ENCODE measurements at places on chromosomes 12 and 14.

GRCh38 chr12:39571351-39571750 lies 48.3 kb downstream of the ABCD2 start:
- no peak for DNase-seq

DNA sequence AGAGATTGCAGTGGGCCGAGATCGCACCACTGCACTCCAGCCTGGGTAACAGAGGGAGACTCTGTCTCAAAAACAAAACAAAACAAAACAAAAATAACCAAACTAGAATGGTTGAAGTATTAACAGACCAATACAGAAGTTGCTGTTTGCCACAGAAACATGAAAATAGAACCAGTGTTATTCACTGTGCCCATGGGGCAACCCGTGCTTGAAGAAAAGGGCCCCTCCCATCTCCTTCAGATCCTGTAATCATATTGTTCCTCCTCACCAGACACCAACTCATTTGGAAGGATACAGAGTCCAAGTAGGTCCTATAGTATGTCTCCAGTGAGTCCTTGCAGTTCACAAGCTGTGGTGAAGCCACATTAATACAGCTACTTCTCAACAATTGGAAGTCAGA lies 30.9 kb downstream of the SLC35F4 start:
- DNase-seq: no peak

DNA sequence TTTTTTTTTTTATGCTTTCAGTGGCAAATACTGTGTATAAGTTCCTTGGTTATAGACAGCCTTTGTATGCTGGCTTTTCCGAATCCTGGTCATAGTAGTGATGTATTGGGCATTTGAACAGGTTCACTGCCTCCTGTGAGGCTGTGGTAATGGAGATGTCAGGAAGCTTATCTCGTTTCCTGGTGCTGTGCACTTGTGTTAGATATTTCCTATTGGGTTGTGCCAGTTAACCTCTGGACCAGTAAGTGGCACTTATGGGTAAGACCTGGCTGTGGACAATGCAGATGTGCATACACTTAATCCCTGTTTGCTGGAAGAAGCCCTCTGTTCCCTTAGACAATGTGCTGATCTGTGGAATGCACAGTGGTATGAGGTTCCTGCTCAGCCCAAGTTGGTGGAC lies 135.4 kb upstream of the KITLG start:
- DNase-seq: no peak

GRCh38 chr12:53530920-53531319 lies 23.6 kb upstream of the NPFF start:
- no peak for DNase-seq

- no peak for DNase-seq
These were observed 39.7 kb downstream of the MAPKAPK5 start for GRCh38 chr12:111881716-111882115.

DNA sequence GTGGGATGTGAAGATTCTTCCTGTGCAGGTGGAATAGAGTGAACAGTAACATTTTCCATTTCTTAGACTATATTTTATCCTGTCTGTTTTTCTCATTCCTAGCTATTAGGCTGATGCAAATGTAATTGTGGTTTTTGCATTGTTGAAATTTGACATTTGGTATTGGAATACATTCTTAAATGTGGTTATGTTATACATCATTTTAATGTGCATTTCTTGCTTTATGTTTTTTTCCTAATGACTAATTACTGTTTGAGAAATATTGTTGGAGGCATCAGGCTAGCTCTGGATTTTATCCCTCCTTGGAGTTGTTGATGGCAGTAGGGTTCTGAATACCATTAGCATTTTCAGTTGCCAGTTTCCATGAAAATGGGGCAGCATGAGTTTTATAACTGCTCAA lies 75.9 kb upstream of the GNG2 start:
- DNase-seq: no peak

- no peak for DNase-seq
These were observed 622.4 kb downstream of the SLC6A15 start for GRCh38 chr12:84290168-84290567.

- DNase-seq: no peak
These were observed 1.6 kb upstream of the KRT74 start for GRCh38 chr12:52575256-52575655.

GRCh38 chr14:83975841-83976770 lies 1553.8 kb upstream of the FLRT2 start:
- no peak for DNase-seq

- no peak for DNase-seq
These were observed 292.3 kb downstream of the TMEM121 start for GRCh38 chr14:105818712-105819005.

GRCh38 chr14:58356268-58356667 lies 39.5 kb upstream of the TOMM20L start:
- no peak for DNase-seq

GRCh38 chr12:24901576-24902461 lies 47.1 kb downstream of the BCAT1 start:
- DNase-seq: no peak

Measured in ascending aorta (tissue), 2 donors.